ENCODE measurements at places on chromosomes 2 and 18.
A peak's percentile ranks its signal among the peaks of the same experiment; 100 is the strongest.

GRCh38 chr2:47238638-47239037, 83.5 kb upstream of the STPG4 start:
- no peaks in the 10 kb centered on the region for H3K36me3 ChIP-seq
- DNase-seq: no peak
- H3K27ac ChIP-seq: no peak overlapping the region
- no peaks in the 10 kb centered on the region for H3K27me3 ChIP-seq
- H3K4me3 ChIP-seq: no peak overlapping the region

DNA sequence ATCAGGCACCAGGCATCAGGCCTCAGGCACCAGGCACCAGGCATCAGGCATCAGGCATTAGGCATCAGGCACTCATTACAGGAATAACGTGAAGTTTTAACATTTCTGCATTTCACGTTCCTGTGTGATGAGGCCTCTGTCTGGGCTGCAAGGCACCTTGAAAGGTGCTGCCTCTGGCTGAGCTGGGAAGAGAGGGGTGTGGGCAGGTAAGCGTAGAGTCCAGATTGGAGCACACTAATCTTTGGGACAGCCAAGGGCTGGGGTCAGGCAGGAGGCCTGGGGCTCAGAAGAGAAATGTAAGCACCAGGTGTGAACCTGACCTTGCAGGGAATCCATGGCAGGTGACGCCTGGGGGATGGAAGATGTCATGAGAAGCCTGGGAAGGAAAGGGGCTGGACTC, 25.3 kb upstream of the SNTG2 start:
- H3K4me3 ChIP-seq: no peak overlapping the region
- DNase-seq: no peak
- no peaks in the 10 kb centered on the region for H3K27me3 ChIP-seq
- H3K27ac ChIP-seq: no peak overlapping the region
- no peaks in the 10 kb centered on the region for H3K4me1 ChIP-seq

DNA sequence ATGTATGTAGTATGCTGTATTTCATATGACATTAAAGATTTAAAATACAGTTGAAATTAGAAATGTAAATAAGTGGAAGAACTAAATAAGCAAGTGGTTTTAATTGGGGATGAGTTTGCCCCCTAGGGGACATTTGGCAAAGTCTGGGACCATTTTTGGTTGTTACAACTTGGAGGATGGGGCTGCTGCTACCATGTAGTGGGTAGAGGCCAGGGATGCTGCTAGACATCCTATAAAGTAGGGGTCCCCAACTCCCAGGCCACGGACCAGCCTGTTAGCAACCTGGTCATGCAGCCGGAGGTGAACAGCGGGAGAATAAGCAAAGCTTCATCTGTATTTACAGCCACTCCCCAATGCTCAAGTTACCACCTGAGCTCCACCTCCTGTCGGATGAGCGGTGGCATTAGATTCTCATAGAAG, 27.9 kb upstream of the ASNSD1 start:
- no peak overlapping the region for H3K27ac ChIP-seq
- DNase-seq: no peak
- no peaks in the 10 kb centered on the region for H3K36me3 ChIP-seq
- no peaks in the 10 kb centered on the region for H3K27me3 ChIP-seq
- peaks cover 8% of the 10 kb centered on the region for H3K4me1 ChIP-seq

- no peak overlapping the region for H3K27ac ChIP-seq
- 0 out of 2 replicates have a peak, but pooled peaks cover 2% of the 10 kb centered on the region for H3K4me1 ChIP-seq
- H3K27me3 ChIP-seq: peaks cover 5% of the 10 kb centered on the region
- H3K36me3 ChIP-seq: no peaks in the 10 kb centered on the region
- no peak for DNase-seq
- no peak overlapping the region for H3K4me3 ChIP-seq
Measured at GRCh38 chr2:68438455-68439303, 28.4 kb downstream of the FBXO48 start.

- H3K4me1 ChIP-seq: peaks cover 3% of the 10 kb centered on the region
- H3K27me3 ChIP-seq: no peaks in the 10 kb centered on the region
- H3K36me3 ChIP-seq: peaks cover 10% of the 10 kb centered on the region
Measured at GRCh38 chr2:177261116-177262060, 3.1 kb downstream of the NFE2L2 start.

DNA sequence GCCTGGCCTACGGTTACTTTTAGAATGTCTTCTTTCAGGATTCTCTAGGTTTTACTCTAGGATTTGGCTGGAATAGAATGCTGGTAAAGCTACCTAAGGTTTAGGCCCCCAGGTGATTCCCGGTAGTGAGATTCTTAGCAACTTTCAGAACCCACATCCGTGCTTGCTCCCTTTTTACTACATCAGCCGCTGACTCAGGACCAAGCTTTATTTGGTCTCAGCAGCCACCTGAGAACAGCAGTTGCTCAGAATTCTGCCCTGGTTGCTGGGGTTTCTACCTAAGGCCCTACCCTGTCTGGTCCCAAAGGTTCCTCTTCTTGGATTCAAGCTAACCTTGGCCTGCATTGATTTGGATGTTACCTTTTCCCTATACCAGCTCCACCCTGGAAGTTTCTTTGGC, 36.1 kb upstream of the NDUFV2 start:
- no peak for DNase-seq
- no peaks in the 10 kb centered on the region for H3K36me3 ChIP-seq
- no peaks in the 10 kb centered on the region for H3K27me3 ChIP-seq
- no peak overlapping the region for H3K27ac ChIP-seq
- peaks cover 2% of the 10 kb centered on the region for H3K4me1 ChIP-seq

- no peak overlapping the region for H3K27ac ChIP-seq
- no peak overlapping the region for H3K4me3 ChIP-seq
- H3K4me1 ChIP-seq: peaks cover 5% of the 10 kb centered on the region
- DNase-seq: no peak
- no peaks in the 10 kb centered on the region for H3K27me3 ChIP-seq
Measured at GRCh38 chr2:174600349-174600748, 2.7 kb upstream of the WIPF1 start.

DNA sequence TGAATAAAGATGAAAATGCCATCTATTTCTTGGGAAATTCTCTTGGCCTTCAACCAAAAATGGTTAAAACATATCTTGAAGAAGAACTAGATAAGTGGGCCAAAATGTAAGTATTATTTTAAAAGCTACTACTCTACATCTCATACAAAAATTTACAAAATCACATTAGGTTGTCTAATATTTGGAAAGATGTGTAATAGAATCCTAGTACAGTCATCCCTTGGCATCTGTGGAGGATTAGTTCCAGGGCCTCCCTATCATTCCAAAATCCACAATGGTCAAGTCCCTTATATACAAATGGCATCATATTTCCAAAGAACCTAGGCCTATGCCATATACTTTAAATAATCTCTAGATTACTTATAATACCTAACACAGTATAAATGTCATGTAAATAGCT, 41.2 kb downstream of the KYNU start:
- DNase-seq: peak; percentile 79
- no peaks in the 10 kb centered on the region for H3K27me3 ChIP-seq
- H3K4me1 ChIP-seq: no peaks in the 10 kb centered on the region
- no peak overlapping the region for H3K4me3 ChIP-seq
